ENCODE measurements at places on chromosomes 6 and 20. TPM values are rescaled to one million over a fixed set of nuclear protein-coding genes. Genes with fewer than 3 reads are reported as not detected.
A peak's percentile ranks its signal among the peaks of the same experiment; 100 is the strongest.

Gene ZMYND8
- polyA plus RNA-seq: 63.9 TPM

Gene MC3R
- not detected for polyA plus RNA-seq

DNA sequence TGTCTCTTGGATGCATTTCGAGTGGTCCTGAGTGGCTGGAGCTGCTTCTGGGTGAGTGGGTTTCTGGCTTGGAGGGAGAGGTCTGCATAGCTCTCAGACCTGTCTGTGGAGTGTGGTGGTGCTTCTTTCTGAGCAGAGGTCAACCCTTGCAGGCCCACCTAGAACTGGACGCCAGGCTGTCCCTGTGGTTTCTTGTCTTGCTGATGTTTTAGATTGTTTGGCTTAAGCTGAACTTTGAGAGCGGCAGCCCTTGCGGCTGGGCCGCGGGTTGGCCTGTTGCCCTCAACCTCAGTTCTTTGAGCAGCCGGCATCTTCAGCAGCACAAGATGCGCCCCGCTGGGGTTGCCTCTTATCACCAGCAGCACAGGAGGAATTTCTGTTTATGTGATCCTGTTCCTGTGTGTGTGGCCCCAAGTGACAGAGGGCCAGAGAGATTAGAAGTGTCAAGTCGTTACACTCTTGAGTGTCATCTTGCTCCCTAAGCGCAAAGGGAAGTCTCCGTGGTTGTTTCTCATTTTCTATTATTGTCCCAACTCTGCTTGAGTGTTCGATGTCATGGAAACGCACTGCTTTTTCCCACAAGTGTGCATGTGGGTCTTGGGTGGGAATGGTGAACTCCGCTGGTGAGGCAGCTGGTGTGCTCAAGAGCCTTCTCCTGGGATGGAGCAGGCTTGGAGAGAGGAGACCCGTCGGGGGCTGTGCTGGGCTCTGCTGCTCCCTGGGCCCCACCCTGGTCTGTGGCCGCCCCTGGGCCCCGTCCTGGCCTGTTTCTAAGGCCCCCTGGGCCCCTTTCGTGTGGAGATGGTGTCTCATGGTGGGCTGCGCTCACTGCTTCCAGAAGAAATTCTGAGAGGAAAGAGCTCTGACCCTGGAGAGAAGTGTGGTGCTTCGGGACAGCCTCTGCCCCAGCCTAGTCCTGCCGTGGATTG lies 20.1 kb upstream of the SLC22A1 start:
- DNase-seq: peak; percentile 88

DNA sequence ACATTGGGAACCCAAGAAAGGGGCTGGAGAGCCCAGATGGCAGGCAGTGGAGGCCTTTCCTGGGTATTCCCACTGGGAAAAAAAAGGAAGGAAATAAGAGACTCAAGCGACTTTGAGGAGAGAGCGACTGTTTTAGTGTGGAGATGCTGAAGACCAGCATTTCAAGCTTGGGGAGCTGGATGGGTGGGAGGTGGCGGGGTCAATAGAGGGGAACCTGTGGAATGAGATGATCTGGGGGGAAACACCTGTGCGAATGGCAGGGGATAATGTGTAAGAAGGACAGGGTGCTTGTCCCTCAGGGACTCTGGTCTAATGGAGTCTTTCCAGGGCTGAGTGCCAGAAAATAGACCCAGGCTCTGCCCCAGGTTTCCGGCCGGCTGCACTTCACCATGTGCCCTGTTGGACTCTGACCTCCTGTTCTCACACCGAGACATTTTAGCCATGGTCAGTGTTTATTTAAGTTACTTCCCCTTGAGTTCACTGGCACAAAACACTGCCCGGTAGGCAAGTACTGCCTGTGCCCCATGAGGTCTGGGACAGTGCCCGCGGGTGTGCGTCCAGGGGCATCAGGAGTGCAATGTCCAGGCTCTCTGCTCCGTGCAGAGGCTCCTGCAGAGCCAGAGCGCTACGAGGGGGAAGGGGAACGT lies 50.4 kb upstream of the NKX2-2 start:
- DNase-seq: no peak

DNA sequence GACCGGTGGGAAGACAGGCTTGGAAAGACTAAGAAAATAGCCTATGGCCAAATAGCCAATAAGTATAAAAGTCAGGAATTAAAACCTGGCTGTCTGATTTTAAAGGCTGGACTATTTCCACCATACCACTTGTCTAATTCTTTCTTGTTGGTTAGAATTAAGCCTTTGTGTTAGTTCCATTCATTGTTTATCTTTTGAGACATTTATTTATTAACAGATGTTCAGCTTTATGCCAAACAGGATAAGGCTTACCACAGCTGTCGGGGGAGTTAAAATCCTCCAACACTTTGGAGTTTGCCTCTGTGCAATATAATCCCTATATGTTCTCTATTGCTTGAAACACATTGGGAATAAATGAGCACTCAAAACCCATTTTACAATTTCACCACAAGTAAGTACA lies 208.3 kb downstream of the TMEM200A start:
- DNase-seq: no peak

DNA sequence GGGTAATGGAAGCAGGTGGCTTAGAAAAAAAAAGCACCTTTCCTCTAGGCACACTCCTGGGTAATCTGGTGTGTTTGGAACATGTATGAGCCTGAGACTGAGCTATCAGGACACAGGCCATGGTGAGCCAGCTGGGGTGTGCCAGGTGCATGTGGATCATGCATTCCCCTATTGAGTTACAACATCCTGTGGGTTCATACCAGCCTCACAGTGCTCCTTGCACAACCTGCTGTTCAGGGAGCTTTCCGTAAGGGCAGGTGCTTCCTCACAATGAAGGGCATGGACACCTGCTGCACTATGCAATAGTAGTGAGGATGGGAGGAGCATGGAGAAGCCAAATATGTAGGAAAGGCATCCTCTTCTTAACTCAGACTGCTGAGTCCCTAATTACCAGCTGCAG lies 197.2 kb upstream of the SUPT3H start:
- DNase-seq: no peak

- DNase-seq: peak; percentile 43
These were observed 55.9 kb downstream of the ANKEF1 start for GRCh38 chr20:10090588-10091166.

DNA sequence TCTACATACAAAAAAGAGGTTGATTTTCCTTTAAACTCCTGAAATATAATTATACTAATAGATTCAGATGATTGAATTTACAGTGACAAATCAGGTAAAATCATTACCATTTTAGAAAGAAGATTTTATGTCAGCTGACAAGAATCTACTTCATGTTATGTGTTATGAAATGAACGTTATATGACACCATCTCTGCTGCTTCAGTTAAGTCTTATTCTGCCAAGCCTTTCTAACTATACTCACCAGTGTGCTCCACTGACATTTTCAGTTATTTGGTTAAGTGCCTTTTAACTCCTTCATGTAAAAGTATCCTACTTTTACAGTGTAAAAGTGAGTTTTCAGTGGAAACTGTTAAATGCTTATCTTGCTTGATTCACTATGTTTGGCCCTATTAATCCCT lies 80.4 kb downstream of the RWDD2A start:
- no peak for DNase-seq

DNA sequence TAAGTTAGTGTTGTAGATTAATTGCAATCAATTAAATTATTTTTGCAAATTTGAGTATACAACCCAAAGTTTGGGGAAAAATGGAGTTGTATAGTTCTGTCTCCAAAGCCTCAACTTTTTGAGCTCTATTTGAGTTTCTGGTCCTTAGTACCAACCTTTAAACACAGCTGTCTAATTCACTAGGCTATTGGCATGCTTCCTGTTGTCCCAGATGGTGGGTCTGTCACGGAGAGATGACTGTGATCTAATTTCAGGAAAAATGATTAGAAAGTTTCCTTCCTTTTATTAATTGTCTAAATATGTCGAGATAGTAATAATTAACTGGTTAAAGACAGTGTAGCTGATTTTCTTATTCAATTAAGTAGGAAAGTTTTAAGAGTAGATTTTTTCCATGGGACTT lies 109.6 kb downstream of the SCAF8 start:
- no peak for DNase-seq

GRCh38 chr20:19129976-19130612 lies 82.3 kb upstream of the SLC24A3 start:
- no peak for DNase-seq

GRCh38 chr6:5128351-5128750 lies 43.2 kb downstream of the PPP1R3G start:
- no peak for DNase-seq

- DNase-seq: peak; percentile 58
These were observed 49.4 kb upstream of the RREB1 start for GRCh38 chr6:7058250-7058923.

DNA sequence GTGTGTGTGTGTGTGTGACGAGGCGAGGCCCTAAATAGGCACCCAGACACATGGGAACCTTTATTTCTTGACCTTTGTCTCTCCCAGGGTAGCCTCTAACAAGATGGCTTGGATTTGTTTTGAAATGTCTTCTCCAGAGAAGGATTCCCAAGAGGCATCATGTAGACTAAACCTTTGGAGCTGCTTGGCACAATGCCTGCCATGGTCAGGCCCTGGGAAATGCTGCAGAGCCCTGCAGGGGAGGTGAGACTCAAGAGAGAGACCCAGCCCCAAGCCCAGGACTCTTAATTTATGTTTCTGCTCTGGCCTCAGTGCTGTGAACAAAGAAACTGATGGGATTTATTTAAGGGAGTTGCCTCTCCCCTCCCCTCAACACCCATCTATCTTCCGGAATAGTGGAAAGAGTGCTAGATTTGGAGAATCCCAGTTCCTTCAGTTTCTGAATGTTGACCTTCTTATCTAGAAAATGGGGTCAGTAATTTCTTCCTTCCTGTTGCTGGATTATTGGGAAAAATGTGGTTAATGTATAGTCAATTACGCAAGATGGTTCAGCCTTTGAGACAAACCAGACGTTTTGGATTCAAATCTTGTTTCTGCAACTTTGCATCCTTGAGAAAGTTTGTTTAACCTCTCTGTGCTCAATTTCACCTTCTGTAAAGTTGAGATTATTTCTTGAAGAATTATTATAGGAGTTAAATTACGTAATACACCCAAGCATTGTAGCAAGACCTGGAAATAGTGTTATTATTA lies 434.8 kb downstream of the MAFB start:
- no peak for DNase-seq

GRCh38 chr6:134254118-134254517 lies 63.8 kb downstream of the SGK1 start:
- DNase-seq: no peak

DNA sequence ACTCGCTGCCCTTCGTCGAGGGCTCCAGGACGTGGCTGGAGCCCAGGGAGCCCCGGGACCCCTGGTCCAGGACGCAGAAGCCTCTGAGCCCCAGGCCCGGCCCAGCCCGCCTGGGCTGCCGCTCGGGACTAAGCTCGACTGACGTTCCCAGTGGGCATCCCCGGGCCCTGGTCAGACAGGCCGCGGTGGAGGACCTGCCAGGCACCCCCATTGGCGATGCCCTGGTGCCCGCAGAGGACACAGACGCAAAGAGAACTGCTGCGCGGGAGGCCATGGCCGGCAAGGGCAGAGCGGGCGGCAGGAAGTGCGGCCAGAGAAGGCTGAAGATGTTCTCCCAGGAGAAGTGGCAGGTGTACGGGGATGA lies 28.9 kb downstream of the ZNF831 start:
- DNase-seq: no peak

GRCh38 chr20:37519508-37520418 lies 1.3 kb upstream of the NNAT start:
- peak; percentile 46 for DNase-seq

DNA sequence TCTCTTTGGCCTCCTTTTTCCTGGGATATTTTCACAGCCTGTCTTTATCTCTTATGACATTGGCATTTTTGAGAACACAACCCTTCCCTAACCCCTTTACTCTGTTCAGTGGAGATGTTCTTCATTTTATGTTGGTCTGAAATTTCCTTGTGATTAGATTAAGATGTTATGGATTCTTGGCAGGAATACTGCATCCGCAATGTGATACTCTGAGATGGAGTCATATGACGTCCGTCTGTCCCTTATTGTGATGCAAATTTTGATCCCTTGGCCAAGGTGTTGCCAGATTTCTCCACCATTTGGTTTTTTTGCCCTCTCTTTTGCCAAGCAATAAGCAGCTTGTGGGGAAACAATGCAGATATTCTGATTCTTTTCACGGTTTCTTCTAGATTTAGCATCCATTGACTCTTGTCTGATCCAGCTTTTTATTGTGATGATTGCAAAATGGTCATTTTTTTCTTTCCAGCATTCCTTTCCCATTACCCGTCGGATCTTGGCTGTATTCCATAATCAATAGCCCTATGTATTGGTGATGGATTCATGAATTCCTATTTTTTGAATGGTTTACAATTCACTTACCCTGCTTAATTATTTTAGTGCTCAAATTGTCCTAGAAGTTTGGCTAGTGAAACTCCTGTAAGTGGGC lies 85.1 kb downstream of the NCOA3 start:
- no peak for DNase-seq

DNA sequence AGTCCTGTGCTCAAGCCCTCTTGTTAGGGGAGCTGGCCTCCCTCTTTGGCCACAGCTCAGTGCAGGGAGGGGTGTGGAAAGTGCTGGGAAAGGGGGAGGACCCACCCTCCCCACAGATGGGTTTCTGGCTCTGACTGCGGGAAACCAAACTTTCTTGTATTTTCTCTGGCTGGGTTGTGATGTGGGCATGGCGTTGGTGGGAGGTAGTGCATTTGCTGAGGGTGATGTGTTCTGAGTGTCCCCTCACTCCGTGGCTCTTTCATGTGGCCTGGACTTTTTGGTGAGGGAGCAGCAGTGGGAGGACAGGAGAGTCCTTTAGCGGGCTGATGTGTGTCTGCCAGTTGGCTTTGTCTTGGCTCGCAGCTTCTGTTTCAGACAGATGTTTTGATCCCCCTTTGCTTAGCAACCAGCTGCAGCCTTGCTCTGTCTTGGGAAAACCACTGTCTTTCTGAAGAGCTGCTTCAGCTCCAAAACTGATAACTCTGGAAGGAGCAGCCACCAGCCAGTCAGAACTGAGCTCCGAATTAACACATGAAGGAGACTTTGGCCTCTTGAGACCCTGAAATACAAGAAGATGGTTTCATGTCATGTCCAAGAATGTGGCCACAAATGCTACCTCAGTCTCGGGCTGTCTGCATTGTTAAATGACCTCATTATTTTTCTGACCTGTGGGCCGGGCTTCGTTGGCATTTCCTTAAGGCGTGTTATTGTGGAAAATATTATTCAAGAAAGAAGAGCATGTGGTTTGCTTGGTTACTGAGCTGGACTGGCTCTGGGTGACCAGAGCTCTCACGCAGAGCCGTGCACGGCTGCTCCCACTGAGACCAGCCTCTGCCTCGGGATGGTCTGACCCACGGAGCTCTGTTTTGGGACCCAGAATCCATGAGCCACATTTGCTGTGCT lies 21.5 kb downstream of the SYNJ2 start:
- DNase-seq: no peak

DNA sequence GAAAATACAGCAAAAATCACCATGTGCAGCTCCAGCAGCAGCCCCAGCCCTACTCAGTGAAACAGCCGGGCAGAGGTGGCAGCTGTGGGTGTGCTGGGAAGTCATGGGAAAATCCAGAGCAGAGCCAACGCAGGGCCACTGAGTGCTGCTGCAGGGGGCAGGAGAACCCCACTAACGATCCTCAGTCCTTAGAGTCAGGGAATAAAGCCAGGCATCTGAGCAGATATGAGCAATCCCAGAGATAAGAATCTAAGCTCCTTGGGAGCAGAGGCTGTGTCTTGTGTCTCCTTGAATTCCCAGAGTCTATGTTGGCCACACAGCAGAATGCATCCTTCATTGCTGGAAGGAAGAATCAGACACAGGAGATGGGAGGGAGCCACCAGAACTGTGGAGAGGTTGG lies 493.1 kb upstream of the MAP3K7 start:
- DNase-seq: no peak

- DNase-seq: no peak
These were observed 75.1 kb upstream of the ATXN1 start for GRCh38 chr6:16836144-16836981.
